ENCODE measurements at places on chromosomes 4 and X. TPM values are rescaled to one million over a fixed set of nuclear protein-coding genes. Genes with fewer than 3 reads are reported as not detected.

The USP17L17 gene
- total RNA-seq, result not detected

The MUC7 gene
- total RNA-seq, result not detected

The CLCN4 gene
- 15.6 TPM for total RNA-seq

The PPAT gene
- 27.3 TPM for total RNA-seq

The ZFX gene
- total RNA-seq, result 81.3 TPM

The PPP2R2C gene
- total RNA-seq, result not detected

Measured in epithelial cell of umbilical artery (primary cell).